Common myeloid progenitor, CD34-positive (primary cell): ENCODE measurements at places on chromosomes 13 and 19.
A peak's percentile ranks its signal among the peaks of the same experiment; 100 is the strongest.

GRCh38 chr19:16041299-16041990, 34.9 kb upstream of the TPM4 start:
- peak; percentile 70 for DNase-seq

DNA sequence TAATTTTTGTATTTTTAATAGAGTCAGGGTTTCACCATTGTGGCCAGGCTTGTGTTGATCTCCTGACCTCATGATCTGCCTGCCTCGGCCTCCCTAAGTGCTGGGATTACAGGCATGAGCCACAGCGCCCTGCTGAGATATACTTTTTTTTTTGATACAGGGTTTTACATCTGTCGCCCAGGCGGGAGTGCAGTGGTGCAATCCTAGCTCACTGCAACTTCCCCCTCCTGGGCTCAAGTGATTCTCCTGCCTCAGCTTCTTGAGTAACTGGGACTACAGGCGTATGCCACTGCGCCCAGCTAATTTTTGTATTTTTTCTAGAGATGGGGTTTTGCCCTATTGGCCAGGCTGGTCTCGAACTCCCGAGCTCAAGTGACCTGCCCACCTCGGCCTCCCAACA, 2.0 kb downstream of the COLGALT1 start:
- no peak for DNase-seq

- no peak for DNase-seq
These were observed 12.4 kb downstream of the CDX2 start for GRCh38 chr13:27956576-27957300.

DNA sequence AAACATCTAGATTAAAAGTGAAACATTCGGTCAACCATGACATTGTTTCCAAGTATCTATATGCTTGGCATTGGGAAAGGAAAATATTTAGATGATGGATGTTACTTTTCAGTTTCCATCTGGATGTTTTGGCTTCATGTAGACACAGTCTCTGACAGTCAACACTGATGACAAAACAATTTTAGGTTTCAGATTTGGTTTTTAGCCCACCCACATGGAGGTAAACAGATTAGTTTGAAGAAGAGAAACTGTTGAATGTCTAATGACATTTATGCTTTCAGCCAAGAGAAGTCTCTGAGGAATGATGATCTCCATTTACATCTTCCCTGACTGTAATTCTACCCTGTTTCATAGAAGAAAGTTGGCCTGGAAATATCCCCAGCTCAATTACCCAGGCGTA, 379.1 kb downstream of the SLITRK6 start:
- no peak for DNase-seq

- no peak for DNase-seq
These were observed 127.2 kb downstream of the COL4A1 start for GRCh38 chr13:110179857-110180147.

DNA sequence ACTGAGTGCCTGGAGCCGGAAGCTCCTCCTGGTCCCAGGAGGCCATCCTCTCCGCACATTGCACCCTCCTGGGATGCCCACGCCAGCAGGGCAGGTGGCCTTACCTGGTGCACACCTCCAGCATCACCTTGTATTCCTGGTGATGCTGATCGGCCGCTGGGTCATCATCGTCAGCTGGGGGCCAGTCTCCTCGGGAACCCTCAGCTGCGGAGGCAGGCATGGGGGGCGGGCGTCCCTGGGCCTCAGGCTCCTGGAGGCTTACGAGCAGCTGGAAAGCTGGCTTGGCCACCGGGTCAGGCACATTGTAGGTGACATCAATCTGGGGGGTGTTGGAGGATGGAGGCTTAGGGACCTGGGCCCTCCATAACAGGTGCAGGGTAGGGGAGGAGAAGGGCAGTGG, 13.7 kb downstream of the F2RL3 start:
- no peak for DNase-seq

GRCh38 chr13:27933118-27933517, 13.3 kb downstream of the PDX1 start:
- no peak for DNase-seq

DNA sequence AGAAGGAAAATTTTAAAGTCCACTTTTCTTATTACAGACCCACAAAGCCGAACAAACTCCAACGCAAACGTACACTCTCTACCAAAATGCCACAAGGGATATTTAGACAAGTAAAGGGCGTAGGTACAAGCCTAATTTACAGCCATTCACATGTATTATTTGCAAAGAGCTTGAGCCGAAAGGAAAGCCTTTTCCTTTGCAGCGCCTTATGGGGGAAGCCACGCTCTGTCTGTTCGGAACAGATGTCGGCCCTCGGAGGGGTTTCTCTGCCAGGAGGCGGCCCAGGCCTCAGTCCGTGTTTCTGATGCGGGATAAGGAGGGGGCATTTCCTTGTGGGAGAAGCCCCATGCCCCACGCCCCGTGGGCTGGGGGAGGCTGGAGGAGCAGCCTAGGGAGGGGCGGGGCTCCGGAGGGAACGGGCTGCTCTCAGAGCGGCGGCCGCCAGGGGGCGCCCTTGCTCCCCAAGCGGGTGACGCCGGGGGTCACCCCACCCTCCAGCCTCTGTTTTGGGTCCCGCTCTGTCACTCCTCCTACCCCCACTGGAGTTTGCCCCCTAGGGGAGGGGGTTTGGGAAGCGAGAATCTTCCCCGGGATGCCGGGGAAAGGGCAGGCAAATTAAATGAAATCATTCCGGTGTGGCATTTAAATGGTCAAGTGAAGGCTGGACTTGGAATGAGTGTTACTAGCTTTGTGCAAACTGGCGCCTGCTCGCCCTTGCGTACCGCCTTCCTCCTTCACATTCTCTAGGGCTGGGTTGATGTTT, 2.9 kb downstream of the HTR2A start:
- DNase-seq: peak; percentile 81

- peak; percentile 10 for DNase-seq
These were observed 427.9 kb downstream of the ZNF536 start for GRCh38 chr19:30799865-30800755.

DNA sequence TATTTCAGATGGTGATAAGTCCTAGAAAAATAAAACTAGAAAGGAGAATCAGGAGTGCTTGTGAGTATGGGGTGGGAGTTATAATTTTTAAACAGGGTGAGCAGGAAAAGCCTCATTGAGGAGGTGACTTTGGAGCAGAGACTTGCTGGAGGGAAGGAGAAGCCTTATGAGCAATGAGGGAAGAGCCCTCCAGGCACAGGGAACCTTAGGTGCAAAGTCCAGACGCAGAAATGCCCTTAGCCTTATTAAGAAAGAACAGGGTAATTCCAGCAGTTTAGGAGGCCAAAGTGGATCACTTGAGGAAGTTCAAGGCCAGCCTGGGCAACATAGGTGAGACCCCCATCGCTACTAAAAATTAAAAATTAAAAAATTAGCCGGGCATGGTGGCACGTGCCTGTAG, 21.0 kb upstream of the FXYD3 start:
- DNase-seq: no peak

GRCh38 chr19:15199661-15200552, 888 bp downstream of the NOTCH3 start:
- peak; percentile 31 for DNase-seq

DNA sequence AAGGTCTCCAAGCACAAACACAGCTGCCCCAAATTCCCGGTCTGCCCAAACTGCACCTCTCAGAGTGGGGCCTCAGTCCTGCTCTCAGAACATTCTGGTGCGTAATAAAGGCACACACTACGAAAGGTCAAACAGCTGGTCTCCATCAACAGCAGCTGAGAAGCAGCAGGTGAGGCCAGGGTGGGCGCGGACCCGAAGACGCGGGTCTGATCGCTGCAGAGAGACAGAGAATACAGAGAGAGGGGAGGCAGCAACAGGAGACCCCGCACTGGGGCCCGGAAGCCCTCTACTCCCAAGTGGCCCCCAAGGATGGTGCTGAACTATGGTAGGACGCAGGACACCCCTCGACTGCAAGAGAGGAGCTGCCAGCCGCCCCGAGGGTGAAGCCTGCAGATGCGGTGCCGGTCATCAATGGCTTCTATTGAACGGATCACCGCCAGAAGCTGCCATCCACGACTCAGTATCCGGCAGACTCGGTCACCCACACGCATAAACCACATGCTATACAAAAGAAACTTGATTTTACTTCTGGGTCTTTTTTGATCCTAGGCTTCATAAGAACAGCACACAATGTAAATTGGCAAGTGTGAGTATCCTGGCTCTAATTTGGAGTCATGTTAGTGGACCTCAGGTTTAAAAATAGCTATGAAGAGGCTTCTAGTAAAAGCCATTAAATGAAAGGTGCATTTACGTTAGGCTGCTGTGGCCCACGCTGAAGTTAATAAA, 33.4 kb downstream of the STK24 start:
- DNase-seq: no peak

DNA sequence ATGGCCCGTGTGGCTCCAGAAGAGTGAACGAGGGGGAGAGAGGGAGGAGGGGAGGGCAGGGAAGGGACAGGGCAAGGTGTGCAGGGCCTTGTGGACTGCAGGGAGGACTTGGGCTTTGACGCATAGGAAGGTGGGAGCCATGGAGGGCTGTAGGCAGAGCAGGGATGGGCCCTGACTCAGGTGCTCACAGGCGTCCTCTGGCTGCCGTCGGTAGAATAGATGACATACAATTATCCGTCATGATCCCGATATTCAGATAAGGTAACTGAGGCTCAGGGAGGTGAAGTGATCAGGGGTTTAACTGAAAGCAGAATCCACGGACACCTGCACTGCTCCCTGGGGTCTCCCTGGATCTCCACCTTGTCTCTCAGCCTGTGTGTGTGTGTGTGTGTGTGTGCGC, 3.4 kb downstream of the C3 start:
- DNase-seq: no peak

DNA sequence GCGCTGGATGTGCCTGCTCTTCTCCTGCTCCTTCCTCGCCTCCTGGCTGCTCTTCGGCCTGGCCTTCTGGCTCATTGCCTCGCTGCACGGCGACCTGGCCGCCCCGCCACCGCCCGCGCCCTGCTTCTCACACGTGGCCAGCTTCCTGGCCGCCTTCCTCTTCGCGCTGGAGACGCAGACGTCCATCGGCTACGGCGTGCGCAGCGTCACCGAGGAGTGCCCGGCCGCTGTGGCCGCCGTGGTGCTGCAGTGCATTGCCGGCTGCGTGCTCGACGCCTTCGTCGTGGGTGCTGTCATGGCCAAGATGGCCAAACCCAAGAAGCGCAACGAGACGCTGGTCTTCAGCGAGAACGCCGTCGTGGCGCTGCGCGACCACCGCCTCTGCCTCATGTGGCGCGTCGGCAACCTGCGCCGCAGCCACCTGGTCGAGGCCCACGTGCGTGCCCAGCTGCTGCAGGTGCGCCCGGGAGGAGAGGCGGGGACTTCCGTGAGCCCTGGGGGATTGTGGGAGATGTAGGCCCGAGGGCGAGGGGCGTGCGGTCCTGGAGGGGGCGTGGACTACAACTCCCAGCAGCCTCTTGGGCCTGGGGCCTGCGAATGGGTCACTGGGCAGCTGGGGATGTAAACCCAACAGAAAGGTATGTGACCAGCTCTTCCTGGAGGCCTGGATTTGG, 6.7 kb downstream of the KCNJ14 start:
- no peak for DNase-seq

DNA sequence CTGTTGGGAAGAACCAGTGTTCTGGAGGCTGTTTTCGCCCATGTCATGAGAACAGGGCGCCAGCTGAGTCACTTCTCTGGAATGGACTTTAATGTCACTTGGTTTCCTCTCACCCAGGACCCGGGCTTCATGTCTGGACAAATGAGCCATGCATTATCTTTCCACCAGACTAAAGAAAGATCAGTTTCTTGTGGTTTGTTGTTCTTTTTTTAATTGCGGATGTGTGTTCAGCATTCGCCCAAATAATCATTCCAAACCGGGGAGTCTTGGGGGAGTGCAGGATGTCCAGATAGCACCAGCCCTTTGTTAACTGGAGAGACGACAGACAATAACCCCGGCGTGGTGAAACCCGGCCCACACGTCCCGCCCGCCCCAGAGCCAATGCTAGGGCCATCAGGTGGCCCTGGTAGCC, 102.5 kb downstream of the COL4A2 start:
- peak; percentile 18 for DNase-seq
